D341Med (cell line): ENCODE measurements at places on chromosomes 12 and 14.

DNA sequence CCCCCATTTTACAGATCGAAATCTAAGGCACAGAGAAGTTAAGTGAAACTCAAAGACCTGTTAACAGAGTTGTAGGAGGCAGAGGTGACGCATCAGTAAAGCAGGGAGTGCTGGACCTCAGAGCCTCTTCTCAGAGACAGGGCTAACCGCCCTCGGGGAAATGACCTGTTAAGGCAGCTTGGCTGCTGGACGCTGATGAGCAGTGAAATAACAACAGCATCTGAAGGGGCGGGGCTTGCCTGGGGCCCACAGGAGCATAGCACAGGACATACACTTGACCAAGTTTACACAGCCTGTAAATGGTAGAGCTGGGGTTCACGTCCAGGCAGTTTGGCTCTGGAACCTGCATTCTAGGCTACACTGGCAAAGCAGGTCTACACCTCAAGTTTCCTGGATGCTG, 39.3 kb downstream of the LRTM2 start:
- DNase-seq, result no peak

DNA sequence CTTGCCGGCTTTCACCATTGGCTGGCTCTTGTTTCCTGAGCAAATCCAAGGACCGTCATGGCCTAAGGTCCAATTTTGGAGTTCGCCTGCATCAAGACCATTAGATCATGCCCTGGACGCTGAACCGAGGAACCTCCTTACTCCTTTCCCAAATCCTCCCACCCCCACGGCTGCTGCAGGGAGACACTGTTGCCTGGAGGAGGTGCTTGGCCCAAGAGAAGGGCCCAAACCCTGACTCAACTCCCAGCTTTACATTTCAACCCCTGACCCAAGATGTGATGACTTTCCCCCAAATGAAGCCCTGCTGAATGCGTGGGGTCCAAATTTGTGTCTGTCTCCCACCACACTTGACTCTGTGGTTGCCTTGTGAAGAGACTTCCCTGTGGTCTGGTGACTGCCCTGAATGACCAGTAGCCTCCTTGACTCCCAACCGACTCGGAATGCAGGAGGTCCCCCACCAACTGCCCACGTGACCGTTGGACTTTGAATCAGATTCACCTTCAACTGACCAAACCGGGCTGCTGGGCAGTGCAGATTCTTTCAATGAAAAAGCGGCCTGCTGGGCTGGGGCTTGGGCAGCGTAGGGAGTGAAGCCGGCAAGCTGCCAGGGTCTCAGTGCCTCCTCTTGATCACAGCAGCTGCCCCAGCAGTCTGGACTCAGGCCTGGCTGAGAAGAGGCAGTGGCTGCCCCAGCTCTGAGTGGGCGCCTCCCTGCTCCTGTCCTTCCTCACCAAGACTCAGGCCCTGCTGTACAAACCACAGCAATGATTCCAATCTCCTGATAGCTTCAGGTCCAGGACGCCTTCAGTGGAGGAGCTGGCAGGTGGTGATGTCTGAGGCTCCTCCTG, 46.7 kb upstream of the OASL start:
- no peak for DNase-seq

DNA sequence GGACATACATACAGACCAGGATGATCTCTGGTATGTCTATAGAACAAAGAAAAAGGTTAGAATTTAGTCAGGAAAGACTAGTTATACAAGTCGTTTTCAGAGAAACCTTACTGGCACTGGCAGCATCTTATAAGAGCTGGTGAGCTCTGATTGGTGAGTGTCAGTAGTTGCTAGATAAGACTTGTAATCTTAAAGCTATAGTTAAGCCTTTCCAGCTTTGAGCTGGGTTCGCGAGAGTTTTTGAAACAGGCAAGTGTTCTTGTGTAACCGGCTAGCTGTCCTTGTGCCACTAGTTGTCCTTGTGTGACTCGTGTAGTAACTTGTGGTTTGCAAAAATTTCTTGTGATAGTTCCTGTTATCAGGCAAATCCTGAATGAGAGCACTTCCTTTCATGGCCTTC, 740.9 kb downstream of the GALC start:
- DNase-seq, result no peak

DNA sequence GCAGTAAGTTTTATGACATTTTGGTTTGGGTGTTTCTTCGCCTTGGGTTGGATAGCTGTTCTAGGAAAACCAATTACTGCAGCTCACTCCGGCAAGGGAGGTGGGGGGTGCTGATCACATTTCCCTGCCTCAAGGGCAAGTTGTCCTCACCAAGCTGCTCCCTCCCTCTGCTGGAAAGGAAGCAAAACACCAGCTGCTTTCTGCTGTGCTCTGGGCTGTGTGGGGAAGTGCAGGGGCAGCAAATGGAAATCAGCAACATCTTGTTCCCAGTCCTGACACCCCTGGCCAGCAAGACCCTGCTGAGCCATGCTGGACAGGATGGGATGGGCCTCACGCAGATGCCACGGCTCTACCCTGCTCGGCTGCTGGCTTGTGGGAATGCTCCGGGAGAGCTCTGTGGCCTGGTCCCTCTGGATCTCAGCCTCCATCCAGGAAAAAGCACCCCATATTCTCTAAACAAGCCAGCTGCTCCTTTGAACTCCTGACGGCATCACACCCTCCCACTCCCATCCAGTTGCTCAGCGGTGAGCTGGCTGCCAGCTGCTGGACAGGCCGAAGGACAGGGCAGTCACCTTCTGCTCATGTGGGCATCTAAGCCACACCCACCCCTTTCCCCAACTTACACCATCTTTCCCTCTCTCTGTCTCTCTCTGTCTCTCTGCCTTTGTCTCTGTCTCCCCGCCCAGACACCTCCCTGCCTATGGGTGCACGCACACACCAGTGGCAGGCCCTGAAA, 52.4 kb upstream of the EIF5 start:
- no peak for DNase-seq

GRCh38 chr12:131991816-131992430, 42.2 kb downstream of the EP400 start:
- no peak for DNase-seq

GRCh38 chr12:29543036-29543435, 45.5 kb upstream of the OVCH1 start:
- no peak for DNase-seq
